A673 (cell line): ENCODE measurements at places on chromosomes 16 and 17. TPM values are rescaled to one million over a fixed set of nuclear protein-coding genes. Genes with fewer than 3 reads are reported as not detected.

- no peaks in the 10 kb centered on the region for H3K27me3 ChIP-seq
- no peaks in the 10 kb centered on the region for H3K36me3 ChIP-seq
- H3K27ac ChIP-seq = no peak overlapping the region
- no peaks in the 10 kb centered on the region for H3K4me1 ChIP-seq
Observed at GRCh38 chr17:63985387-63986140, 12.6 kb upstream of the PRR29 start.

- peak overlapping the region; percentile 78 for H3K27ac ChIP-seq
- H3K4me3 ChIP-seq = no peak overlapping the region
- H3K27me3 ChIP-seq = no peaks in the 10 kb centered on the region
- no peaks in the 10 kb centered on the region for H3K36me3 ChIP-seq
Observed at GRCh38 chr16:72978212-72978611, 69.7 kb downstream of the ZFHX3 start.

The TBC1D16 gene
- total RNA-seq = 49.1 and 54.7 TPM in 2 replicates

DNA sequence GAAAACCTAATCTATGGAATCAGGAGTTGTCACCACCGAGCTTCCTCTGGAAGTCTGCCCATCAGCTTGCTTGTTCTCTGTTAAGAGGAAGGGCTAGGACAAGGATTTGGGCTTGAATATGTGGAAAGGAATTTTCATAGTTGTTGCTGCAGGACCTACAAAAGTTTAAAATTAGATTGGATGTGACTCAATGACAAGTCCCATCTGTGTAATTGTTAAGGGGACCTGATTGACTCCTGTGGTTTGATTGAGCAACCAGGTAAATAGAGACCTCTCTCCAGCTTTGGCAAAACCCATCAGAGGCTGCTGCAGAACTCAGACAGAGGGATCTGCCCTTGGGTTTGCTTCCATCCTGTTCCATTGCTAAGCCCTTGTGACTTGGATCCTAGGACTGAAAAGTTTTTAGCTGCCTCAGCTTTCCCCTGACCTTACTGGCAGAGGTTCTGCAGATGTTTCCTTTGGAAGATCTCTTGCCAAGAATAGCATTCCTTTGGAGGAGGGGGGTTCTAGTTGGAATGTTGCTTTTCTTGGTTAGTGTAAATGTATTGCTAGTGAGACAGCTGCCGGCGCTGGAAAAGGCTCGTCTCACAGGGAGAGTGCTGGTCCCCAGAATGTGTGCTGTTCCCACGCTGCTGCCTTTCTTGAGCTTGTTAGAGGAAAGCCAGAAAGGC, 50.0 kb downstream of the SF3B3 start:
- H3K4me3 ChIP-seq = no peak overlapping the region
- peak overlapping the region; percentile 58 for H3K27ac ChIP-seq
- peaks cover 17% of the 10 kb centered on the region for H3K4me1 ChIP-seq
- H3K27me3 ChIP-seq = no peaks in the 10 kb centered on the region
